ENCODE measurements at places on chromosomes 2 and 18. TPM values are rescaled to one million over a fixed set of nuclear protein-coding genes. Genes with fewer than 3 reads are reported as not detected.

FSHR gene
- not detected for total RNA-seq

ATOH8 gene
- 103 TPM for total RNA-seq

GCG gene
- total RNA-seq, result not detected

CCL20 gene
- 0.66 TPM for total RNA-seq

DNAJC27 gene
- 9.6 TPM for total RNA-seq

UPP2 gene
- total RNA-seq, result not detected

DNA sequence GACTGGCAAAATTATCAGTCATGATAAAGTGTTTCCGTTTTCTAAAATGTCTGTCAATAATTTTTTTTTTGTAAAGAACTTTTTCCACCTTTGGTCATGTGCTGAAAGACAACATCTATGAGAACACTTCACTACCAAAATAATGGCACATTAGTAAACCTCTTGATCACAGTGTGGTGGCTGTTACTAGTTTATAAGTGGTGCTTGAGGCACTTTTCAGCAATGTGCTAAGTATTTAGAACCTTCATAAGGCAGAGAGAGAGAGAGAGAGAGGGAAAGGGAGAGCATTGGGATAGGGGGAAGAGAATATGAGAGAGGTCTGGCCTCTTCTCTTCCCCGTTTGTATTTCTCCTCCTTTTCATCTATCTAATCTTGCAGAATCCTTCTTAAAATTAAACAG, 1.1 kb upstream of the NYAP2 start:
- DNase-seq, result no peak

DNA sequence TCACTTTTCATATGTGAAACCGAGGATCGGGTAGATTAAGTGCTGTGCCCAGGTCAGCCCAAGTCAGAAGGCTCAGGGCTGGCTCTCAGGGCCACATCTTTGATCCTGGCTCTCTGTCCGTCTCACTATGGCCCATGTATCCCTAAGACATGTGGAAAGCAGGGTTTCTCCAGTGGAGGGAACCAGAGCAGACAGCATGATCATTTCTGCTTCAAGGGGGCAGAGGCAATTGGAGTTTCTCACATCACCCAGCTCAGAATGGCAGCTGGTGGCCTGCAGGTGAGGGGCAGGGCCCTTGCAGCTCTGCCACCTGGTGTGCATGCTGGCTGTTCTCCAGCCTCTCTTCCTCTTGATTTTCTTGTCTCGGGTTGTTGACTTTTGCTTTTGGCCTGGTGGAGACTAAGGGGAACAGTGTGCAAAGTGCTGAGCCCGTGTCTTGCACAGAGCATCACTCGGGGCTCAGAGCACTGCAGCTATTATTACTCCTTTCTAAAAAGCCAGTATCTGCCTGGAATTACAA, 27.0 kb downstream of the LDLRAD4 start:
- DNase-seq, result no peak

GRCh38 chr18:62781893-62782292, 66.6 kb downstream of the PHLPP1 start:
- DNase-seq, result no peak
